ENCODE measurements at places on chromosomes 2 and 18. TPM values are rescaled to one million over a fixed set of nuclear protein-coding genes. Genes with fewer than 3 reads are reported as not detected.

GRCh38 chr2:191051825-191052778, 38.1 kb upstream of the STAT1 start:
- no peaks in the 10 kb centered on the region for H3K27me3 ChIP-seq
- no peak for DNase-seq
- no peak overlapping the region for H3K27ac ChIP-seq

GRCh38 chr18:25592804-25593360, 240.9 kb upstream of the ZNF521 start:
- no peak for DNase-seq
- no peak overlapping the region for H3K4me3 ChIP-seq
- H3K4me1 ChIP-seq = no peaks in the 10 kb centered on the region
- H3K27me3 ChIP-seq = no peaks in the 10 kb centered on the region
- H3K27ac ChIP-seq = no peak overlapping the region

DNA sequence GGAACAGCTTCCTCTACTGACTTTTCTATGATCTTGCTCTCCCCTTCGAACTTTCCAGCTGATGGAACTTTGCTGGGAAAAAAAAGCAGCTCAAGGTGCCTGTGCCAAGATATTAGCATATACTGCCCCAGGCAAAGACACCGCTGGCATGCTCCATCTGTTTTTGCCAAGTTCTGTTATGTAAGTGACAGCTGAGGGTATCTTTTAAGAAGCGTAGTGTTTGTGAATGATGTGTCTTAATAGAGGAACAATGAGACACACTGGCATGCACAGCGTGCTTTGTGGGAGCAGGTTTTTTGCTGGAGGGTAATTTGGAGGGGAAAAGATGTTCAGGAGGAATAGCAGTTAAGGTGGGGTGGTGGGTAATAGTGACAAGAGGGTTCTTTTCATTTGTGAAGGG, 47.8 kb downstream of the SLC4A3 start:
- H3K4me1 ChIP-seq = no peaks in the 10 kb centered on the region
- H3K36me3 ChIP-seq = no peaks in the 10 kb centered on the region
- DNase-seq = no peak
- H3K4me3 ChIP-seq = no peak overlapping the region

DNA sequence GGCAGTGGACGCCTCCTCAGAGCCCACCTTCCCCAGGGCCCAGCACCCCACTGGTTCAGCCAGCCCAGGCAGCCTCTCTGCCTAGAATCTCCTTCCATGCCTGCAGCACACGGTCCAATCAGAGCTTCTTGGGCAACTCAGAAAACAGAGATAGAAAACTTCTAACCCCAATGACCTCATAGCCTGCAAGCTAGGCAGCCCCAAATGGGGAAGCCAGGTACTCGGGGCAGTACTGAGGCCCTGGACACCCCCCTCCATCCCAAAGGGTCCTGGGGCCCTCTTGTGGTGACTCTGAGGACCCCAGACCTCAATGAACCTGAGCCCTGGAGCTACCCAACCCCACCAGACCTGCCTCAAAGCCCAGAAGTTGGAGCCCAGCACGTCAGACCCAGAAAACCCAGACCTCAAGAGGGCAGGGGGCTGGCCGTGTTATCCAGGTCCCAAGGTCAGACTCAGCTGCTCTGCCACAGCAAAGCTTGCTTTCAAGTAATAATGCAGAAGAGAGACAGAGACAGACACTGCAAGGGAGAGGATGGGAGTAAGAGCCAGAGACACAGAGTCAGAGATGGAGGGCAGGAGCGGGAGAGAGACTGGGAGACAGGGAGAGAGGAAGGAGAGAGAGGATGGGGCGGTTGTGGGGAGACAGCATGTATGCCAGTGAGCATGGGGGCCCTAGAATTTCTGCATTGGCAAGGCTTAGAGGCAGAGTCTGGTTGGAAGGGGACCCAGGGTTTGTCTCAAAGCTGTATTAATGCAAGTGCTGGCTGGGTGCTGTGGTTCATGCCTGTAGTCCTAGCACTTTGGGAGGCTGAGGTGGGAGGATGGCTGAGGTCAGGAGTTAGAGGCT, 28.2 kb downstream of the SERTAD2 start:
- H3K27ac ChIP-seq = no peak overlapping the region
- H3K36me3 ChIP-seq = no peaks in the 10 kb centered on the region
- H3K4me1 ChIP-seq = peaks cover 12% of the 10 kb centered on the region
- no peak overlapping the region for H3K4me3 ChIP-seq
- DNase-seq = no peak

DNA sequence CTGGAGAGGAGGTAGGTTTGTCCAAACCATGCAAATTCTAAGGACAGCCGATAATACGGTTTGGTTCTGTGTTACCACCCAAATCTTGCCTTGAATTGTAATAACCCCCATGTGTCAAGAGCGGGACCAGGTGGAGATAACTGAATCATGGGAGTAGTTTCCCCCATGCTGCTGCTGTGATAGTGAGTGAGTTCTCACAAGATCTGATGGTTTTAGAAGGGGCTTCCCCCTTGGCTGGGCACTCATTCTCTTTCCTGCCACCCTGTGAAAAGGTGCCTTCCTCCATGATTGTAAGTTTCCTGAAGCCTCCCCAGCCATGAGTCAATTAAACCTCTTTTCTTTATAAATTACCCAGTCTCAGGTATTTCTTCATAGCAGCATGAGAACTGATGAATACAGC, 295.2 kb downstream of the NBAS start:
- no peaks in the 10 kb centered on the region for H3K27me3 ChIP-seq
- no peak for DNase-seq
- H3K4me3 ChIP-seq = no peak overlapping the region
- peaks cover 3% of the 10 kb centered on the region for H3K36me3 ChIP-seq

DNA sequence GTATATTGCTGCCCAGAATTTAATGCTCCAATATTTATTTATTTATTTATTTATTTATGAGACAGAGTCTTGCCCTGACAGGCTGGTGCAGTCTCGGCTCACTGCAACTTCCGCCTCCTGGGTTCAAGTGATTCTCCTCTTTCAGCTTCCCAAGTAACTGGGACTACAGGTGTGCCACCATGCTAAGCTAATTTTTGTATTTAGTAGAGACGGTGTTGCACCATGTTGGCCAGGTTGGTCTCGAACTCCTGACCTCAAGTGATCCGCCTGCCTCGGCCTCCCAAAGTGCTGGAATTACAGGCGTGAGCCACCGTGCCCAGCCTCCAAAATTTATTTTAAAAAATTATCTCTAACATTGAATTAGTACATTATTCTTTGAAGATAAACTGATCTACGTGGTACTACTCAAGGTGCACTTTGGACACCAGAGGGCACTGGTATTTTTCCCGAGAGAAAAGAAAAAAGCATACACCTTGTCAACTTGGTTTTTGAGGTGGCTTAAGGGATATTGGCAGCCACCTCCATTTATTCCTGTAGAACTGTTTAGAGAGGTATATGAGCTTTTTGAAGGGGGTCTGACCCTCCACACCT, 1.4 kb upstream of the IDH1 start:
- no peak overlapping the region for H3K27ac ChIP-seq
- H3K36me3 ChIP-seq = no peaks in the 10 kb centered on the region
- H3K27me3 ChIP-seq = no peaks in the 10 kb centered on the region
- no peak for DNase-seq
- H3K4me3 ChIP-seq = no peak overlapping the region
- H3K4me1 ChIP-seq = peaks cover 1% of the 10 kb centered on the region

- H3K27me3 ChIP-seq = no peaks in the 10 kb centered on the region
- no peaks in the 10 kb centered on the region for H3K36me3 ChIP-seq
- H3K4me1 ChIP-seq = no peaks in the 10 kb centered on the region
- H3K4me3 ChIP-seq = no peak overlapping the region
- DNase-seq = no peak
These were observed 1.6 kb downstream of the ABCA12 start for GRCh38 chr2:215136669-215137328.

DNA sequence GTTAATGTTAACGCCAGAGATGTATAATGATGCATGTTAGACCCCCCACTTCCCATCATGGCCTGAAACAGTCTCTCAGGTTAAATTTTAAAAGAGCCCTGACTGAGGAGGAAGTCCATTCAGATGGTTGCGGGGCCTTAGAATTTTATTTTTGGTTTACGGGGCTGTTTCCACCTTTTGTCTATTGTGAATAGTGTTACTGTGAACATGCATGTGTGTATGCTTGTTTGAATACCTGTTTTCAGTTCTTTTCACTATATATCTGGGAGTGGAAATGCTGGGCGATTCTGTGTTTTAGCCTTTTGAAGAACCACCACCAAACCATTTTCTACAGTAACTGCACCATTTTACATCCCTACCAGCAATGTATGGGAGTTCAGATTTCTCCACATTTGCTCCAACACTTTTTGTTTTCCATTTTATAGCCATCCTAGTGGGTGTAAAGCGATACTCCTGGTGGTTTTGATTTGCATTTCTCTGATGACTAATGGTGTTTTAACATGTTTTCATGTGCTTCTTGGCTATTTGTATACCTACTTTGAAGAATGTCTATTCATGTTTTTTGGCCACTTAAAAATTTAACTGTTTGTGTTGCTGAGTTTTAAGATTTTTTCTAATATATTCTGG, 133.0 kb downstream of the MYO3B start:
- H3K4me1 ChIP-seq = peaks cover 5% of the 10 kb centered on the region
- no peak overlapping the region for H3K4me3 ChIP-seq
- no peaks in the 10 kb centered on the region for H3K36me3 ChIP-seq
- peaks cover 10% of the 10 kb centered on the region for H3K27me3 ChIP-seq
- no peak for DNase-seq

DNA sequence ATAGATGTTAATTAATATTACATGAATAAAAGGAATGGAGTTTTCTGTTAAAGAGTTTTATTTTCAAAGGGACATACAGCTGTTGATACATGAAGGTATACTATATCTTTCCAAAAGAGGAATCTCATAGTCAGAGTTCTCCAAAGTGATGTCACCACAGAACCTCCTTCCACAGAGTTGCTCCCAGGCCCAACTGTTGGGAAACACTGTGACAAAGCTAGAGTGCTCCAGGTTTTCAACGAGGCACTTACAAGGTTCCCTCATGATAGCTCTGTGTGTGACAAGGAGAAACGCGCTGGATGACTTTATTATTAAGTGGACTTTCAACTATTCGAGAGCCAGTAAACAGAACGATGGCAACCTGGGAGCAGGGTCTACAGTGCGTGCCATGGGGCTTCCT, 33.5 kb downstream of the PTPN18 start:
- peaks cover 15% of the 10 kb centered on the region for H3K4me1 ChIP-seq
- no peak overlapping the region for H3K4me3 ChIP-seq
- H3K27me3 ChIP-seq = no peaks in the 10 kb centered on the region
- no peak for DNase-seq

DNA sequence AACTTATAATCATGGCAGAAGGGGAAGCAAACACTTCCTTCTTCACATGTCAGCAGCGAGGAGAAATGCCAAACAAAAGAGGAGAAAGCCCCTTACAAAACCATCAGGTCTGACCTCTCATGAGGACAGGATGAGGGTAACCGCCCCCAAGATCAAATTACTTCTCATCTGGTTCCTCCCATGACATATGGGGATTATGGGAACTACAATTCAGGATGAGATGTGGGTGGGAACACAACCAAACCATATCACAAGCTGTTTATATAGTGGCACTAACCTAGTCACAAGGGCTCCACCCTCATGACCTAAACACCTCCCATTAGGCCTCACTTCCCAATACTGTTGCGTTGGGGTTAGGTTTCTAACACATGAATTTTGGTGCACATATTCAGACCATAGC, 110.0 kb downstream of the OSBPL6 start:
- no peaks in the 10 kb centered on the region for H3K4me1 ChIP-seq
- H3K27ac ChIP-seq = no peak overlapping the region
- no peak overlapping the region for H3K4me3 ChIP-seq
- H3K27me3 ChIP-seq = no peaks in the 10 kb centered on the region

GRCh38 chr18:26159353-26159752, 25.7 kb downstream of the PSMA8 start:
- no peaks in the 10 kb centered on the region for H3K36me3 ChIP-seq
- no peaks in the 10 kb centered on the region for H3K4me1 ChIP-seq
- no peaks in the 10 kb centered on the region for H3K27me3 ChIP-seq
- H3K4me3 ChIP-seq = no peak overlapping the region

DNA sequence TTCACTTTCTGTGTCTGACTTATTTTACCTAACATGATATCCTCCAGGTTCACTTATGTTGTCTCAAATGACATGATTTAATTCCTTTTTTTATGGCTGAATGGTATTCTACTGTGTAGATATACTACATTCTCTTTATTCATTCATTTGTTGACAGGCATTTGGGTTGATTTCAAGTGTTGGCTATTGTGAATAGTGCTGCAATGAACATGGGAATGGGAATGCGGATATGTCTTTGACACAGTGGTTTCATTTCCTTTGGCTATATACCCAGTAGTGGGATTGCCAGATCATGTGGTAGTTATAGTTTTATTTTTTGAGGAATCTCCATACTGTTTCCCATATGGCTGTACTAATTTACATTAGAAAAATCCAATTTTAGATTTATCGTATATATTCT, 195.4 kb upstream of the KLHL14 start:
- no peaks in the 10 kb centered on the region for H3K36me3 ChIP-seq
- no peaks in the 10 kb centered on the region for H3K4me1 ChIP-seq
- H3K4me3 ChIP-seq = no peak overlapping the region
- no peak for DNase-seq
- H3K27me3 ChIP-seq = peaks cover 4% of the 10 kb centered on the region

- no peaks in the 10 kb centered on the region for H3K36me3 ChIP-seq
- H3K27ac ChIP-seq = no peak overlapping the region
- no peak overlapping the region for H3K4me3 ChIP-seq
- DNase-seq = no peak
These were observed 15.7 kb downstream of the STK39 start for GRCh38 chr2:168231609-168232241.

- no peaks in the 10 kb centered on the region for H3K36me3 ChIP-seq
- no peak for DNase-seq
- H3K4me1 ChIP-seq = no peaks in the 10 kb centered on the region
- H3K4me3 ChIP-seq = no peak overlapping the region
These were observed 137.4 kb downstream of the NFATC1 start for GRCh38 chr18:79533146-79533545.

DNA sequence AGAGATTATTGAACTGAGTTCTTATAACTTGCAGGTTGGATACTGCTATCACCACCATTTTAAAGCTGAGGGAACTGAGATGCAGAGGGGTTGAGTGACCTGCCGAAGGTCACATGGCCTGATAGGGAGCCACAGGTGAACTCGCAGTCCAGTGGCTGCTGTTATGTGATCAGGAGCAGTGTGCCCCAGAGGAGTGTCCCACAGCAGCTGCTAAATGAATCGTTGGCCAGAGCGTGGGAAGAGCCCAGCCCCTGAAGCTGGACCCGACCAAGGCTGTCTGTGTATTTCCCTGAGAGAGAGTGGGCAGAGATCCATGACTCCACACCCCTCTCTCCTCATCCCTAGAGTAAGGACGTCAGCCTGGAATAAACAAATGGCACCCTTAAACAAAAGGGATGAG, 26.7 kb upstream of the PRLH start:
- no peaks in the 10 kb centered on the region for H3K27me3 ChIP-seq
- H3K4me1 ChIP-seq = peaks cover 11% of the 10 kb centered on the region
- H3K27ac ChIP-seq = no peak overlapping the region
- H3K36me3 ChIP-seq = no peaks in the 10 kb centered on the region

The GALNT5 gene
- total RNA-seq = under 0.01 TPM

The ALPI gene
- total RNA-seq = not detected

The GALNT14 gene
- total RNA-seq = 1.1 TPM

The RRM2 gene
- 4.4 TPM for total RNA-seq

The CCDC121 gene
- total RNA-seq = 1.6 TPM

The C1QL2 gene
- total RNA-seq = not detected

The GATA6 gene
- total RNA-seq = 6.6 TPM

The C2orf81 gene
- total RNA-seq = 0.08 TPM

The SCYGR7 gene
- not detected for total RNA-seq

The POTEC gene
- not detected for total RNA-seq

The SERPINB3 gene
- not detected for total RNA-seq

Data from liver (tissue), 10 donors.